ENCODE measurements at places on chromosomes 3 and 15.

DNA sequence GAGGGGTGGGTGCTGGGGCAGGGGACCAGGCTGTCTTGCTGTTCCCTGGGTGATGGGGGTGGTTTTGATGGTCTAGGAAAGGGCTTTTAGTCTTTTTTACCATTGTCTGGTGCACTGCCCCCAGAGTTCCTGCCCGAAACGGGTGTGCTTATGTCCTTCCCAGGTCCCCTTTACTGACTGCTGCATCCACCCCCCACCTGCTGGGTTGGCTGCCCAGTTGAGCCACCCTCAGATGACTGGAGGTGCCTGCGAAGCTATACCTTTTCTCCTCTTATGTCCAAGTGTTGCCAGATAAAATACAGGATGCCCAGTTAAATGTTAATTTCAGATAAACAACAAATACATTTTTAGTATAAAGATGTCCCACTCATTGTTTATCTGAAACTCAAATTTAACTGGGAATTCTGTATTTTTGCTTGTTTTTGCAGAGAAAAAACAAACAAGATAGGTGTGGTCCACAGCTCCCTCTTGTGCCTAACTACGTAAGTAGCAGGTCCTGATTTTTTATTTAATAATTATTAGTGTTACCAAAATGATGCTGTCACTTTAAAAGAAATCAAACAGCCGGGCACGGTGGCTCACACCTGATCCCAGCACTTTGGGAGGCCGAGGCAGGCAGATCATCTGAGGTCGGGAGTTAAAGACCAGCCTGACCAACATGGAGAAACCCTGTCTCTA, 6.1 kb upstream of the RPP14 start:
- DNase-seq = peak; percentile 55

- no peak for DNase-seq
Measured at GRCh38 chr3:119635719-119636118, 24.7 kb downstream of the POPDC2 start.

DNA sequence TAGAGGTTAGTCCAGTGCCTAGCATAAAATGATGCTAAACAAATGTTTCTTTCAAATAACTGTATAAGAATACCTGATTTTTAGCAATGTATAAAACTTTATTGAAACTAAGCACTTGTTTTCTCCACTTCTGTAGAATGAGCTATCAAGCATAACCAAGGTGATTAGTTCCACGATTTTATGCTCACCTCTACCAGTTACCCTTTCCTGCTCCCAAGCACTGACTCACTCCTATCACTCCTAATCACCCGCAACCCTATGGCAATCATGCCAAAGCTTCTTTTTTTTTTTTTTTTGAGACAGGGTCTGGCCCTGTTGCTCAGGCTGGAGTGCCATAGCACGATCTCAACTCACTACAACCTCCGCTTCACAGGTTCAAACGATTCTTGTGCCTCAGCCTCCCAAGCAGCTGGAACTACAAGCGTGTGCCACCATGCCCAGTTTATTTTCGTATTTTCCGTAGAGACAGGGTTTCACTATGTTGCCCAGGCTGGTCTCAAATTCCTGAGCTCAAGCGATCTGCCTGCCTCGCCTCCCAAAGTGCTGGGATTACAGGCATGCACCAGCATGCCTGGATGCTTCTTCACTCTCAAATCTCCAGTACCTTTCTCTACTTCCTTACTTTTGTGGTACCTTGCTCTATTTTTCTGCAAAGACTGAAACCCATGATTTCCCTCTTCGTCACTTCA, 3.9 kb downstream of the HSPBAP1 start:
- no peak for DNase-seq

DNA sequence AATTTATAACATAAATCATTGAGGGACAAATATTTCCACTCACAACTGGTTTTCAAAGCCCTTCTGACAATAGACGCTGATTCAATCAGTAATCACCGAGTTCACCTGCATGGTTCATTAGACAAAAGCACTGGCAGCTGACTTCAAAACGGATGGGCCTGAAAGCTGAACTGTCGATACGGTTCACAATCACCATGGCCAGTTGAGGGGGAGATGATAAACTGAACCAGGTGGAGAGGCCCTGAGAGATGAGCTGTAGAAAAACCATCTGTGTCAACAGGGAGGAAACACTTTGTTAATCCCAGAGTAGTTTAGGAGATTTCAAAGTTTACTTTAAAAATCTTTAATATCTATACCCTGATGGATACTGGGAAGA, 75.0 kb downstream of the PEX5L start:
- no peak for DNase-seq

Data from C1 segment of cervical spinal cord (tissue), 14 donors.